GM12892 (cell line): ENCODE measurements at places on chromosomes 12 and 14.

DNA sequence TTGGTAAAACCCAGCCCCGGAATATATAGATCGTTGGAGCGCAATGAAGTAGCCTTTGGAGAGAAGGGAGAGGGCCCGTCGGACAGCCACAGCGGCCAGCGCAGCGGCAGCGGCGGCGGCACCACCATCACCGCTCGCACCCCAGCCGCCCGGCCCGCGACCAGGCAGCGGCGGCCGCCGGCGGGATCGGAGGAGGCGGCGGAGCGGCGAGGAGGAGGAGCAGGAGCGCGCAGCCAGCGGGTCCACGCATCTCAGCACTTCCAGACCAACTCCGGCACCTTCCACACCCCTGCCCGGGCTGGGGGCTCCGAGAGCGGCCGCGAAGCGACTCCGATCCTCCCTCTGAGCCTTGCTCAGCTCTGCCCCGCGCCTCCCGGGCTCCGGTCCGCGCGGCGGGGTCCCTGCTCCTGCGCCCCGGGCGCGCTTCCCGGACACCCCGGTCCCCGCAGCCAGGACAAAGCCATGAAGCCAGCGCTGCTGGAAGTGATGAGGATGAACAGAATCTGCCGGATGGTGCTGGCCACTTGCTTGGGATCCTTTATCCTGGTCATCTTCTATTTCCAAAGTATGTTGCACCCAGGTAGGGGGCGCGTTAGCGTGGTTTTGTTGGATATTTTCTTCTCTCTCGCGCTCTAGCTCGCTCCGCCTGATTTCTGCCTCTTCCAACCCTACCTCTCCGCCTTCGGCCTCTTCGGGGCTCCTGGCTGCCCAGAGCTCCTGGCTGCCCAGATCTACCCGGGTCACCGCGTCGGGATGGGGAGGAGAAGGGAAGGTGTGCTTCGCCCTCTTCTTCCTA lies 400 bp downstream of the CHST11 start:
- DNase-seq = no peak

GRCh38 chr12:73158341-73158740 lies 886.2 kb downstream of the TRHDE start:
- no peak for DNase-seq

DNA sequence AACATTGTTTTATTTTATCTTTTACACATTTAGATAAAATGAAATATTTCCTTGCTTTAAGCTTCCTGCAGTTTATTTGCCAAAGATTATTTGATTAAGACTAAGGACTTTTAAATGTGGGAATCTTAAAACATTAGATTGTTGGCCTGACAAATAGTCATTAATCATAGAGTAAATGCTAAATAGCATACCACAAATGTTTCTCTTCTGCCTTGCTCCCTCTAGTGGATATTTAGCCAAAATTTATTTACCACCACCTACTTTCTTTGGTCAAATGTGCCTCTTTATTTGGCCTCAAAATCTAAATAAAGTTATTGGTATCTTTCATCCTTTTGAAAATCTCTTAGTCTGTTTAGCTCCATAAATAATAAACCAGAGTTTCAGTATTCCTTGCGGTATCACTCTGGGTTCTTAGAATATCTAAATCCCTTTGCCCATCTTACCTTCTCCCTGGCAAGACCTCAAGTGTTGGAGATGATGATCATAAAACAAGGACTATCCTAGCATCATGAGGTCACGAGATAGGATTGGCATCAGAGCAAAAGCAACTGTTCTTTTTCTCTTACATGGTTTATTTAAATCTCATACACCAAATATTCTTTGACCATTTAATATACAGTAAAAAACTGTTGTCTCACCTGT lies 150.6 kb upstream of the AEBP2 start:
- DNase-seq = no peak

- DNase-seq = no peak
These were observed 133.5 kb upstream of the HIF1A start for GRCh38 chr14:61561657-61562276.
